Activated CD4-positive, alpha-beta T cell treated with anti-CD3 and anti-CD28 coated beads for 4 hours (primary cell): ENCODE measurements at places on chromosomes 16 and 17.

GRCh38 chr16:14211856-14212543 is 140.9 kb downstream of the MRTFB start:
- DNase-seq, result no peak

- DNase-seq, result peak; percentile 80
These were observed 4.0 kb upstream of the ZNF267 start for GRCh38 chr16:31869511-31870201.

GRCh38 chr17:2965621-2966595 is 97.5 kb downstream of the OR1D5 start:
- no peak for DNase-seq

GRCh38 chr17:73297934-73298861 is 13.6 kb downstream of the CDC42EP4 start:
- DNase-seq, result no peak

DNA sequence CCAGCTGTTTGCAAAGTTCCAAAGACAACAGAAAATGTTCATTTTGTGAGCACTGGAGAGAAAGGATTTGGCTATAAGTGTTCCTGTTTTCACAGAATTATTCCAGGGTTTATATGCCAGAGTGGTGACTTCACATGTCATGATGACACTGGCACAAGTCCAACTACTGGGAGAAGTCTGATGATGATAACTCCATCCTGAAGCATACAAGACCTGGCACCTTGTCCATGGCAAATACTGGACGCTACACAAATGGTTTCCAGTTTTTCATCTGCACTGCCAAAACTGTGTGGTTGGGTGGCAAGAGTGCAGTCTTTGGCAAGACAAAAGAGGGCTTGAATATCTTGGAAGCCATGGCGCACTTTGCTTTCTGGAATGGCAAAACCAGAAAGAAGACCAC is 385.0 kb downstream of the CDH11 start:
- no peak for DNase-seq

GRCh38 chr17:80949451-80950421 is 41.9 kb upstream of the CHMP6 start:
- DNase-seq, result no peak

DNA sequence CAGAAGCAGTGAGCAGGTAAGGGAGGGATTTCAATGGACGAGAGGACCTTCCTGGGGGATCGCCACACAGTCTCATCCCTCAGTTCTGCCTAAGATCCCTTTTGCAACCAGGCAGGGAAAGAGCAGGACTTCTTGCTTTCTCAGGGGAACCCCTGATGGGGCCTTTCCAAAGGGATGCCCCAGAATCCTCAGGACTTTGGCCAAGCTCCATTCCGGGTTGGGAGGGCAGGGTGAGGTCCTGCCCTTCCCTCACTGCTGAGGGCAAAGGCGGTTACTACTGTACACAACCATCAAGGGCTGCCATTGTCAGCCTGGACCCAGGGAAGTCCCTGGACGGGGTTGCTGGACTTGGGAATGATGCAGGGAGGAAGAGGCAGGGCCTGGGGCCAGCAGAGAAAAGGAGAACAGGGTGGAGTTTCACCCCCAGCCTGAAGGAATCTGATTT is 9.7 kb downstream of the PRR29 start:
- no peak for DNase-seq

DNA sequence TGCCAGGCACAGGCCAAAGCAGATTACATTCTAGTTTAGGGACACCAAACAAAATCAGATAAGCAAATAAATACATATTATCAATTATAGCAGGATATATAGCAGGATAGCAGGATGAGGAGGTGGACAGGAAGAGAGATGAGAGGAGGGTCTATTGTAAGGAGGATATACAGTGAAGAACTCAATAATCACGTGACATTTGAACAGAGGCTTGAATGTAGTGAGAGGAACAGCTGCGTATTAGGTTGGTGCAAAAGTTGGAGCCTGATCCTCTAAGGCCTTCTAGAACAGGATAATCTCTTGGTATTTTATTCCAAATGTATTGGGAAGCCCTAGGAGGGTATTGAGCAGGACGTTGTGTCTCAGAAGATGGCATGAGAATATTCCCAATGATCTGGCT is 136.7 kb downstream of the CYLD start:
- DNase-seq, result no peak

GRCh38 chr17:39200070-39200879 is at the start of gene RPL19:
TSS of gene RPL19 (plus strand) at chr17:39200283. CDS start at chr17:39200345, 62 bp downstream.
- peak; percentile 84 for DNase-seq

- DNase-seq, result no peak
These were observed 21.1 kb downstream of the LITAF start for GRCh38 chr16:11565665-11566064.

DNA sequence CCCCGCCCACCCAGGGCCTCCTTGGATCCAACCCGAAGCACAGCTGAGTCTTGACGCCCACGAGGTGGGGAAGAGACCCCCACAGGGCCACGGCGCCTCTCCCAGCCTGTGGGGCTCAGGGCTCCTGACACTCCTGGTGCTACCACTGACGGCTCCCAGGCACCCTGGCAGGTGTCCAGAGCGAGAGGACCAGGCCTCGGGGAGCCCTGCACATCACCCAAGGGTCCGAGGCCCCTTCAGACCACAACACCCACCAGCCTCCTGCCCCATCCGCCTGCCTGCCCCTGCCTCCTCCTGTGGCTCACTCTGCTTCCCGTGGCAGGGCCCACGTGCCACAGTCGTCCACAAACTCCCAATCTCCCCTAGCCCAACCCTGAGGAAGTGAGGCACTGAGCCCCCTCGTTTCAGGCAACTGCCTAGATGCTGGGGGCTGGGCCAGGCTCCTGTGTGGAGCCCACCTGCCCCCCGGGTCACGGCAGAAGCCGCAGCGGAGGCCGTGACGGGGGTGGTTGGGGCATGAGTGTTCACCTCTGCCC is 28.3 kb upstream of the AATK start:
- DNase-seq, result no peak

DNA sequence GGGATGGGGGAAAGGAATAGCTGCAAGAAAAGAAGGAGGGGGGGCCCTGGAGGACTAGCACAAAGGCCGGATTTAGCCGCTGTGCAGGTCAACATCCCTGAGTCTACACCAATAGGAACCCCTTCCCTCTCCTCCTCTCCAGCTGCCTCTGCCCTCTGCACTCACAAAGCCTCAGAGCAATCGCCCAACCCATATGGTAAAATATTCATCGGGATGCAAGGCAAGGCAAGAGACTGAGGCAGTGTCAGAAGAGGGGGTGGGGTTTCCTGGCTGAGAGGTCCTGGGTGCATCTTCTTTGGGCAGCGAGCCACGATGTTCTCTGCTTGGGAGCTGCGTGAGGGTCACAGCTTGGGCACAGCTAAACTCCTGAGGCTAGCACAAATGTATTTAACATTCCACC is 115.5 kb upstream of the NLRP1 start:
- no peak for DNase-seq

DNA sequence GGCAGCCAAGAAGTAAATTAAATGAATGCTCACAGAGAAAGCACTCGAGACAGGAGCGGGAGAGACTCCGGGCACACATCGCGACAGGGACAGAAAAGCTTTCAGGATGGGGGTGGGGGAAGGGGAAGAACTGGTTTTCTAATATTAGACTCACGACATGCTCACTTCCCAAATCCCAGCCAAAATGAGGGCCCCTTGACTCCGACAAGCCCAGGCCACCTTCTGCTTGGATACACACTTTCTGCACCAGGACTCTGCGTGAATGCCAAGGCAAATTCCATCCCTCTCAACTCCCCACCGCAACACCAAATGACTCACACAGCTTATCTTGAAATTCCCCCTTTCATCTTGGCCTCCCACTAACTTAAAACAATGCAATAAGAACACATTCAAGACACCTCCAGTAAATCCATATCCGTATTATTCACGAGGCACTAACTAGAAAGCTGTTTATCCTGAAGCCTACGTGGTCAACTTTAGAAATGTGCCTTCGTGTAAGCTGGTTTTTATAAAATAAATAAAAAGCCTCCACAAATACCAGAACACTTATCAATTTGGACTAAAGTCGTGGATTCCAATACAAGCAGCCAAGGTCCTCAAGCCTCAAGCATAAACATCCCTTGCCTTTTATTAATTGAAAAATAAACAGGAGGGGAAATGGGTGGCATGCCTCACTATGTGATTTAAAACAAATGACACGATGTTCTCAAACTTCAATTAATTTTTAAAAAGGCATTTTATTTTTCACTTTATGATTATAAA is 46.1 kb downstream of the NXN start:
- DNase-seq, result no peak

DNA sequence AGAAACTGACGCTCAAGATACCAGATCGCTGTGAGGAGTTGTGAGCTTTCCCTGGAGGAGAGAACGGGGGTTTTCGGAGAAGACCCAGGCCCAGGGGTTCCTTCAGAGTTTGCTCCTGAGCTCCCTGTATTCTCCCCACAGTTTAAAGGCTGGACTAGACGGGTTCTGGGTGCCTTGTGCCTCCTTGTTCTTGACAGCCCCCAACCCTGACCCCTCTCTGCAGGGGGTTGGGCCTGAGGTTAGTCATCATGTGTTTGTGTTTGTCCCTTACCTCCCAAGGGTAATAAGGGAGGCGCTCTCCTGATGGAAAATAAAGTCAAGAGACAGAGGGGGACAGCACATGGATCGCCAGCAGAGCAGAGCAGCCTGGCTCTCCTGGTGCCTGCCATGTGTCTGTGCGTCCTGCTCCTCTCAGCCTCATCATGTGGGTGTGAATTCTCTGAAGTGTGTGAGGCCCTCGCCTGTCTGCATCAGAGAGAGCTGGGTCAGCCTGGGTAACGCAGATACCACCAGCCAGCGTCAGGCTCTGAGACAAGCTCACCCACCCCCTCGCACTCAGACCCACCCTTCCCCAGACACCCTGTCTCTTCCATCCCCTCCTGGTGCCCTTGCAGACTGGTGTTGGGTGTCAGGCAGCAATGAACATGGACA is 8.7 kb downstream of the HEXIM2 start:
- no peak for DNase-seq

GRCh38 chr17:63517825-63518534 is 5.2 kb upstream of the KCNH6 start:
- DNase-seq, result no peak

- no peak for DNase-seq
These were observed 1.6 kb downstream of the SIRT7 start for GRCh38 chr17:81916234-81917001.

DNA sequence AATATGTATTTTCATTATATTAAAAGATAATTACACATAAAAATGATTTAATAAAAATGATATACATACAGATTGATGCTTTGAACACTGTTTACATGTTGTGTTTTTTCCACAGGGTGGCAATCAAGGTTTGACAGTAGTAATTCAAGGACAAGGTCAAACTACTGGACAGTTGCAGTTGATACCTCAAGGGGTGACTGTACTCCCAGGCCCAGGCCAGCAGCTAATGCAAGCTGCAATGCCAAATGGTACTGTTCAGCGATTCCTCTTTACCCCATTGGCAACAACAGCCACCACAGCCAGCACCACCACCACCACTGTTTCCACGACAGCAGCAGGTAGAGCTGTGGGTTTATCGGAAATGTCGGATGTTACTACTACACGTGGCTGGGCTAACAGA is 52.2 kb downstream of the C17orf58 start:
- DNase-seq, result no peak

DNA sequence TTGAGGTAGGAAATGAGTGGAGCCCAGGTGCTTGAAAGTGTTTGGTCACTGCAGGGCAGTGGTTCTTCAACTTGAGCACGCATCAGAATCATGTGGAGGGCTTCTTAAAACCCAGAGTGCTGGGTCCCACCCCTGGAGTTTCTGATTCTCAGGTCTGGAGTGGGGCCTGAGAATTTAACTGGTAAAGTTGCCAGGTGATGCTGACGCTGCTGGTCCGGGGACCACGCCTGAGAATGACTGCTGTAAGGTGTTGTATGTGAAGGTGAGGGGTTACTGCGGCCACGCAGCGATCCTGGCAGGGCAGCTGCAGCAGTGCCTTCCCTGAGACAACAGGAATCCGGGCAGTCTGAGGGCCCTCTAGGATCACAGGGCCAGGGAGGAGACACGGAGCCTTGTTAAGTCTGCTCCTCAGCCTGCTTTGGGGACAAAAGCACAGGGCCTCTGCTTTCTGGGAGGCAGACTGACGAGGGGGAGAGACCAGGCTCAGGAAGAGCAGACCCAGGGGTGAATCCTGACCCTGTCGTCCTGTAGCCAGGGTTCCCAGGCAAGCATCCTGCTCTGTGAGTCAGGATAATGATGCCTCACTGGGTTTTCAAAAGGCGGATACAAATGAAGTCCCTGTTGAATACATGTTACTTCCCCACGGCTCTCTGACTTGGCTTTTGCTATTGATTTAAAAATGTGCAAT is 16.2 kb downstream of the CCDC42 start:
- DNase-seq, result no peak

DNA sequence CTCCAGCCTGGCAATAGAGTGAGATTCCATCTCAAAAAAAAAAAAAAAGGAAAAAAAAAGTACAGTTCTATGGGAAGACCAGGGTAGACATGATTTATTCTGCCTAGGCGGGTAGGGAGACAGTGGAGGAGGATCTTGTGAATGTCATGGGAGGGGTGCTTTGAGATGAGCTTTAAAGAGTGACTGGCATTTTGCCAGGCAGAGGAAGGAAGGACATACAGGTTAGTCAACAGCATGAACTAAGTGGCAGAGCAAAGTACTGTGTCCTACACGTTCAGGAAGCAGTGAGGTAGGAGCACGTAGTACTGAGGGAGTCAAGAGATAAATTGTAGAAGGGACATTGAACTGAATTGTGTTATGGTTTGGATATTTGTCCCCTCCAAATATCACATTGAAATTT is 451.5 kb downstream of the TOX3 start:
- DNase-seq, result no peak

DNA sequence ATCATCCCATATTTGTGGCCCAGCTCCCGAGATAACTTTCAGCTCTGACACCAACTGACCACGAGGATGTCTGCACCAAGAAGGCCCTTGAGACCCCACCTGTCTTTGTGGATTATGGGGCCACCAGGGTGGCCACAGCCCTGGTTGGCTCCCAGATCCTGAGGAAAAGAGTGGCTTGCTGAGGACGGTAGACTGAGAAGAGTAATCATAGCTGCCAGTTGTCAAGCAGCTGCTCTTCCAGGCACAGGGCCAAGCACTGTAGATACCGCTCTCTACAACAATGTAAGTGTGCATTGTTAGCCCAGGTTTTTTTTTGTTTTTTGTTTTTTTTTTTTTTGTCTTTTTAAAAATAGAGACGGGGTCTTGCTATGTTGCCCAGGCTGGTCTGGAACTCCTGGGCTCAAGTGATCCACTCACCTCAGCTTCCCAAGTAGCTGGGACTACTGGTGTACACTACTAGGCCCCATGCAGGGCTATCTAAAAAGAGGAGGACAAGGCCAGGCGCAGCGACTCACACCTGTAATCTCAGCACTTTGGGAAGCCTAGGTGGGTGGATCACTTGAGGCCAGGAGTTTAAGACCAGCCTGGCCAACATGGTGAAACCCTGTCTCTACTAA is 9.6 kb downstream of the ZNF205 start:
- DNase-seq, result no peak

- DNase-seq, result no peak
These were observed 9.9 kb downstream of the C16orf46 start for GRCh38 chr16:81067166-81067565.

- no peak for DNase-seq
These were observed 9.9 kb downstream of the CCDC182 start for GRCh38 chr17:57735230-57735629.

- no peak for DNase-seq
These were observed 2.6 kb downstream of the APRT start for GRCh38 chr16:88809068-88809675.

- DNase-seq, result no peak
These were observed 12.6 kb downstream of the TEKT1 start for GRCh38 chr17:6818938-6819337.

- no peak for DNase-seq
These were observed 84.4 kb upstream of the NUDT7 start for GRCh38 chr16:77637940-77638339.

- DNase-seq, result no peak
These were observed 19.7 kb downstream of the RBL2 start for GRCh38 chr16:53453928-53454327.

GRCh38 chr17:54795046-54795445 is 105.6 kb upstream of the TOM1L1 start:
- DNase-seq, result no peak
